ENCODE measurements at places on chromosomes 4 and X.

DNA sequence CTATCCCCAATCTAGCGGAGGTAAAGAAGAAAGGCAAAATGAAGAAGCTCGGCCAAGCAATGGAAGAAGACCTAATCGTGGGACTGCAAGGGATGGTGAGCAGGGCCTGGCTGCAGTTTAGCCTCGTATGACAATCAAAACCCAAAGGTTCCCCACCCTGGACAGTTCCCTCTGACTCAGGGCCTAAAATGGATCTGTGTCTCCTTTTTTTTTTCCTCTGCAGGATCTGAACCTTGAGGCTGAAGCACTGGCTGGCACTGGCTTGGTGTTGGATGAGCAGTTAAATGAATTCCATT is 986 bp downstream of the HDAC6 start:
- DNase-seq: no peak

- no peak for DNase-seq
These were observed 96.4 kb downstream of the EMCN start for GRCh38 chr4:100421361-100421978.

GRCh38 chrX:10620121-10620699 is at the start of gene MID1:
Gene MID1, minus strand, starts transcription at chrX:10620585. Its CDS starts 53,038 bp downstream, at chrX:10567547.
- no peak for DNase-seq

- no peak for DNase-seq
These were observed 35.3 kb upstream of the SPRY1 start for GRCh38 chr4:123361195-123361861.

- DNase-seq: no peak
These were observed 10.8 kb upstream of the HHIP start for GRCh38 chr4:144634978-144635747.

- DNase-seq: no peak
These were observed 120.6 kb upstream of the EDNRA start for GRCh38 chr4:147360301-147360700.

DNA sequence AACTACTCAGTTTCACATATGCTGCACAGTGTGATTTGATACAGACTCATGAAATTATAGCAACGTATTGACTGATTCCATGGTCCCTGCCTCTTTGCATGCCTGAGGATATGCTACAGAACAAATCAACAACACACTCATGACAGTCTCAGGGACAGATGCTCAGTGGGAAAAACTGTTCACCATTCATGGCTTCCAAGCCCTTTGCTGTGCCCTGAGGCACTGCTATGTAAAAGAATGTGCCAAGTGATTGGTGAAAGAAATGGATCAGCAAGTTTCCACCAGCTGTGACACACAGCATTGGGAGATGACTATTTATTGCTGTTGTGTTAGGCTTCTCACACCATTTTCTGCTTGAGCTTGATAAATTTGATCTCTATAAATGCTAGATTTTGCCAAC is 825.6 kb upstream of the INTU start:
- no peak for DNase-seq

- no peak for DNase-seq
These were observed 158.5 kb downstream of the DHRSX start for GRCh38 chrX:2342281-2342688.

DNA sequence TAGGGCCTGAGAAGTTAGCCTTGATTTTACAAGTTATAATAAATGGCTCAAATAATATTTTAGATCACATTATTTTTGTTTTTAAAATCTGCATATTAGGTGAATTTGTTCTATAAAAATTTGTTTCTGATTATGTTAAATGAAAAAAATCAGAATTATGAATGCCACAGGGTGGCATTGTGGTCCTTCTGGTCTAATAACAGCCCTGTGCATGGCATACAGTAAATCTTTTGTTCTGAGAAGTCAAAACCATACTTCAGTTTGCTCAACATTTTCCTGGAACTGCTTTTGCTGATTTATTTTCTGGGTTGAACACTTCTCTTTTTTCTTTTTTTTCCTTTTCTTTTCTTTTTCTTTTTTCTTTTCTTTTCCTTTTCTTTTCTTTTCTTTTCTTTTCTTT is 101.0 kb upstream of the UBQLN2 start:
- no peak for DNase-seq

DNA sequence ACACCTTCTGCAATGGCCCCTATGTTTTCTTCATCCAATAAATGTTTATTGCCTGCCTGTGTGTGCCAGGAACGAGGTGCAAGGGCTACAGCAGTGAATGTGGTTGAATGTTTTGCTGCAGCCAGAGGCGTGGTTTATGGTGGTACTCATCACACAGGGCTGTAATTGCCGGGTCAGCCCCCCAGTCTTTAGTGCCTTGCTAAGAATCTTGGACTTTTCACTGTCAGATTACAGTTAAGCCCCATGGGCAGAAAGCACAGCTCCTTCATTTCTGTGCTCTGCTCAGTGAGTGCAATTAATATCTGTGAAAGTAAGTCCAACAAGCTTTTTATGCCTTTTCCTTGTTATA is 67.8 kb downstream of the TAPT1 start:
- no peak for DNase-seq

DNA sequence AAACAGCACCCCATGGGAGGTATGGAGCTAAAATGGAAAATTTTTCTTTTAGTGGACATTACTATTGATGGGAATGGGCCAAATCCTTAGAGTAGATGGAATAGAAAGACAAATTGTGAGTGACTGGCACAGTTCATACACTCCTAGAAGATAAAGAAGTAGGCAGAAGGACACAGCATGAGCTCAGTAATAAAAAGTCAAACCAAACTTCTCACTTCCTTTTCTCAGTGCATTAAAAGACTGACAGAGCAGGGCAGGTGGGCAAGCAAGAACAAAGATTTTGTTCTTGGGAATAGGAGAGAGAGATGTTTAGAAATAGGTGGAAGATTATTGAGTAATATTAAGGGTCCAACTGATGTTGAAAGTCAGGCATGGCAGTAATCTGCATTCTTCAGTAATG is 132.5 kb downstream of the ATP10D start:
- DNase-seq: no peak

DNA sequence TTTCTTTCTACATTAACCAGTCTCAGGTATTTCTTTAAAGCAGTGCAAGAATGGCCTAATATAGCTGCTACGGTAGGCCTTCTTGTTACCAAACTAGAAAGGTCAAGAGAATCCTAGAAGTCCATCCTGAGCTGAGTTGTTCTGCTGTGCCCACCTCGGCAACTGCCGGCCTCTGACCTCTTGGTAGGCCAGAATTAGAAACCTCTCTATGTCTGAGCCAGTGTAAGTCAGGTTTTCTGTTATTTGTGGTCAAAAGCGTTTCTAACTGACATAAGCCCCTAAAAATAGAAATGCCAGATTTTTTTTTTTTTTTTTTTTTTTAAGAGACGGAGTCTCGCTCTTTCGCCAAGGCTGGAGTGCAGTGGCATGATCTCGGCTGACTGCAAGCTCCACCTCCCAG is 43.1 kb downstream of the SOWAHB start:
- no peak for DNase-seq

GRCh38 chrX:111886678-111887077 is 10.7 kb downstream of the TRPC5OS start:
- no peak for DNase-seq

DNA sequence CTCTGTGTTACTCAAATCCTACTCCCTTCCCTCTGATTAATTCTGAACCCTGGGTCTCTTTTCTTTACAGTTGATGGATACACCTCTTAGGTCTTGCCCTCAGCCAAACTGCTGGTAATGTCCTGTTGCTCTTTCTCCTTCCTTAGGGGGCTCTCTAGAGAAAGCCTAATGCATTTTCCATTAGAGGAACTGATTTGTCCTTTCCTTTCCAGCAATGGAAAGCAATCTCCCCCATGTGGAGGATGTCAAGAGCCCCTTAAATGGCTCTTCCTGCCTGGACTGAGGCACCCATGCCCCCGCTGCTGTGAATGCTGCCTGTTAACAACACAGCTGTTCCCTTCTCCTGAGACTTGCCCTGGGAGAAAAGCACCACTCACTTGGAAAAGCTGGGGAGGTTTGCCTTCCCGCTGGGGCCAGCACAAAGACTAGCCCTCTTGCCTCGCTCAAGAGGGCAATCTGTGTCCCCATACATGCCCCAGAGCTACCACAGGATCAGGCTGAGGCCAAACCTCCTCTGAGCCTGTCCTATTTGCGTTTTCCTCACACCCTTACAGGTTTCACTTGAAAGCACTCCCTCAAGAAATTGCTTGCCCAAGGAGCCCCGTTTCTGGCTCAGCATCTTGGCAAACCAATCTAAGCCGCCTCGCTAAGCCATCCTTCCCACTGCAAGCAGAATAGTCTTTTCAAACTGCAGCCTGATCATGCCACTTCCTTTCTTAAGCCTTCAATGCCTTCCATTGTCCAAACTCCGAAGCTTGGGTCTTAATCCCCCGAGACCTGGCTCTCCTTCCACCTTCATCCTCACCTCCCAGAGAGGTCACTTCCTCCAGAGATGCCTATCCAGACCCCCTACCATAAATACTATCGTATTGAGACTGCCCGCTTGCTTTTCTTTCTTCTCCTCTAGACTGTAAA is 23.2 kb upstream of the SMIM20 start:
- no peak for DNase-seq

- DNase-seq: no peak
These were observed 10.1 kb downstream of the SCARB2 start for GRCh38 chr4:76203541-76203940.

DNA sequence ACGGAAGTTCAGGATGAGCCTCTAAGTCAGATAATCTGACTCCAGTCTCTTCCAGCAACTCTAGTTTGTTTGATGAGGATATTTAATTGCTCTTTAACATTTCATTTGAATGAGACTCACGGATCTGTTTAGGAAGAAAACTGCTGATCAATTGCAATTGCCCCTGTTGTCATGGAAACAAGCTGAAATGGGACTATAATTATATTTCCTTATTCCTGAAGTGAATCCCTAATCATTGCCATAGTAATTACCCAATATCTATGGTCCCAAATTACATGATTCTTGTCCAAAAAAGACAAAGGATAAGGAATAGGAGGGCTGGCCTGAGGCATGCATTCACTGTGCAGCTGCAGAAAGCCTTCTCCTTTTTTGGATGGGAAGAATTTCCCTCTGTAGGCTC is 105.3 kb downstream of the AASDH start:
- no peak for DNase-seq

DNA sequence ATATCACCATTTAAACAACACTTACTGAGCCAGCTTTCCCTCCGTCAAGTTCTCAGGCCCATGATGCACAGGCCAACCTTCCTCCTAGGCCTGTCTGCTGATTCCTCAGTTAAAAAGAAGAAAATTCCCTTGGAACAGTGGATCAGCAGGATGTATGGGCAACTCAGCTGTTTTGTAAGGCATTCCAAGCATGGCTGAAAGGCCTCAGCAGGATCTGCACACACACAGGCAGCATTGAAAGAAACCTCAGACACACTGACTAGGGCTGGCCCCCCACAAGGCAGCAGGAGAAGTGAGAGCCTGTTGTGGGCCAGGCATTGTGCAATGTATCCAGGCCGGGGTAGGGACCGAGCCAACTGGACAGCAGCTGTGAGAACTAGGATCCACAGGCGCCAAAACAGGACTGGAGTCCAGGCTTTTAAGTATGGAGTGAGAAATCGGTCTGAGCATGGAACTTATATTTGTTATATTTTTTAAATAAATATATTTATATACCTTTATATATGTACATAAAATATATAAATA is 171.4 kb downstream of the NWD2 start:
- DNase-seq: no peak

DNA sequence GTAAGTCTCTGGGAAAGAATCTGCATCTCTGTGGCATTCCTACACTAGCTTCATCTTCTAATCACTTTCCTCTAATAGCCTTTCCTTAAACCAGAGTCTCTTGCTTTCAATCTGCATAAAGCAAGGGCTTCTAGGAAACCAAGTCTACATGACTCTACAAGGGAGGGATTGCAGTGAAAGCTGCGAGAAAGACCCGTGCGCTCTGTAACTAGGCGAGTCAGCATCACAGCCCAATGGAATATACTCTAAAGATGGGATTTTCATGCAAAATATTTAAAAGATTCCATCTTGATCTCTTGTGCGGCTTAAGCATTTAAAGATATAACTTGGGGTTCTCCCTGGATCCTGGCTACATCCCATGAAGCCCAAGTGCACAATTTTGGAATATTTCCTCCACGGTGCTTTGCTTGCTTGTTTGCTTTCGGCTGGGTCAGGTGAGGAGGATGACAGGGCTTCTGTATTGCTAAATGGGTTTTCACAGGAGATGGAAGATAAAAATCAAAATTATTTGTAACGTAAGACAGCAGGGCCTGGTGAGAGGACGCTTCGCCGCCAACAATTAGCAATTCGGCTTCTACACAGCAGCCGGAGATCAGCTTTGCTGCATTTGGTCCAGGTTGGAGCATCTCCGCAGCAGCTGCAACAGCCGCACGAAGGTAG is 687 bp upstream of the GRIA2 start:
- DNase-seq: no peak

- no peak for DNase-seq
These were observed 21.4 kb upstream of the ANK2 start for GRCh38 chr4:113028074-113028473.

- DNase-seq: no peak
These were observed 868.0 kb downstream of the FAT4 start for GRCh38 chr4:126182786-126183185.

- no peak for DNase-seq
These were observed 510.1 kb upstream of the AADAT start for GRCh38 chr4:170599894-170600293.

DNA sequence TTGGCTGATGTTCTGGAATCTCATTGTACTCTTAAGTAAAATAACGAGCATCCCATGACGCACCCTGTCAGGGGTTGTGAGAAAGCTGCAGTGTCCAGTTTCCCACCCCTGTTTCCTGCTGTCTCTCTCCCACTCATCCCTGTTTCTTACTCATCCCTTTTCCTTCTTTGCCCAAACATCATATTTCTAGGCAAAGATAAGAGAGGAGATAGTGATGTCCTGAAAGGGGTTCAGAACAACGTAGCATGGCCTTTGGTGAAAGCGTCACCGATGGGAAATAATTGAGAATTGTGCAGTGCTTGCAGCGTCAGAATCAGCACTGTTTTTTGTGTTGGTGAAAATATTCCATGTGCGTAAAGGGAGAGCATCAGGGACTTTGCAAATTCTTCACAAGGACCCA is 23.5 kb upstream of the TMEM165 start:
- DNase-seq: no peak

GRCh38 chrX:6770936-6771335 is 236.0 kb upstream of the VCX3A start:
- no peak for DNase-seq

DNA sequence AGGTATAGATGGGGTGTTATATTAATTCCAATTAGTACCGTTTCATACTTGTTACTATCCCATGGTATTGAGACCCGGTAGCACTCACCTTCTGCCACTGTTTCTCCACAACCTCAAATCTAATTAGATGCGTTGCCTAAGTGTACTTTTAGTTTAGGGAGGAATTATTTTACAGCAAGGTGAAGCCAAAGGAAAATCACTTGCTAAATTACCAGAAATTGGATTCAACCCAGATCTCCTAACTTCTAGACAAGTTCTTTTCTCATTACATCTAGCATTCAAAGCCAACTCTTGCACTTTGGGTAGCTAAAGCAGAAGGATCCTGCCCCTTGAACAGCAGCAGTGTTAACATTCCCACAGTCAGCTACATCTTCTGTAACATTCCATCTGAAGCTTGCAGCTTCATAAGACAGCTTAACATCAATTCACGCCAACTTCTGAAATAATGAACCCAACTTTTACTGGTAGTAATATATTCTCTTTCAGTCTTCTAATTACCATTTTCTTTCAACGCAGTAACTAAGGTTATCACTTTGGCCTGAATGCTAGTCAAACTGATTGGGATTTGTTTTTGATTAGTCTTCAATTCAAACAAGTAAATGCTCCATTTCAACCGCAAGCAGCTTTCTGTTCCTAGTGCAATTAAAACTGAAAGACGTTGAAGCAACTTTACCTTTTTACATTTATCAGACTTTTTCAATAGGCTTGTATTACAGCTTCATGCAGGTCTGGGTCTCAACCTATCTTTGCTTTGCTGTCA is 934 bp upstream of the SEC31A start:
- no peak for DNase-seq

GRCh38 chr4:146647615-146648460 is 9.1 kb downstream of the POU4F2 start:
- DNase-seq: no peak
